ENCODE measurements at places on chromosomes 13 and 19.

- DNase-seq, result no peak
Measured at GRCh38 chr13:69458013-69458412, 649.6 kb upstream of the ATXN8OS start.

DNA sequence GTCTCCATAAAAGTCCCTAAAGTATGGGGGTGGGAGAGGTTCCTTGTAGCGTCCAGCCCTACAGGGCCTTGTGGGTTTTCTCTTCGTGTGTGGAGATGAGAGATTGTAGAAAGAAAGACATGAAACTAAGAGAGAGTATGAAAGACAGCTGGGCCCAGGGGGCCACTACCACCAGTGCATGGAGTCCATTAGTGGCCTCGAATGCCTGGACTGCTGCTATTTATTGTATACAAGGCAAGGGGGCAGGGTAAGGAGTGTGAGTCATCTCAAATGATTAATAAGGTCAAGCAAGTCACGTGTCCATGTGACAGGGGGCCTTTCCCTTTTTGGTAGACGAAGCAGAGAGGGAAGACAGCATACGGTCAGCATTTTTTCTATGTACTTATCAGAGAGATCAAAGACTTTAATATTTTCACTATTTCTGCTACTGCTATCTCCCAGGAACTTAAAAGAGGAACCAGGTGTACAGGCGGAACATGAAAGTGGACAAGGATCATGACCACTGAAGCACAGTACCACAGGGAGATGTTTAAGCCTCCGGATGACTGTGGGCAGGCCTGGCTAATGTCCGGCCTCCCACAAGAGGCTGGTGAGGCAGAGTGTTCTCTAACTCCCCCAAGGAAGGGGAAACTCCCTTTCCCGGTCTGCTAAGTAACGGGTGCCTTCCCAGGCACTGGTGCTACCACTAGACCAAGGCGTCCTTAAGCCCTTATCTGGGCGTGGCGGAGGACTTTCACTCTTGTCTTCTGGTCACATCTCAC, 25.5 kb downstream of the FGF21 start:
- DNase-seq, result no peak

- no peak for DNase-seq
Measured at GRCh38 chr13:50306156-50306555, 290.9 kb downstream of the KCNRG start.

DNA sequence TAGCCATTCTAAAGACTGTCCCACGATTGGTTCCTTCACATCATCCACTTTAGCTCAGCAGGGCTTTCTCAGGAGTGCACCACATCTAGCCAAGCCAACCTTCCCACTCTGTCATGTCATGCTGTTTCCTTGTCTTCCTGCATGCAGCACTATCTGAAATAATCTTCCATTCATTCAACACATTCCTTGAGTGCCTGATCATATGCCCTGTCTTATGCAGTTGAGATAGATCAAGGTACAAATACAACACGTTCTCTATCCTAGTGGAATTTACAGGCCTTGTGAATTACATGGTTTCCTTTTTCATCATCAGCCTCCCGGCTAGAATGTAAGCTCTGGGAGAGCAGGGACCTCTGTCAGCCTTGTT, 6.8 kb upstream of the MRPS31 start:
- no peak for DNase-seq

DNA sequence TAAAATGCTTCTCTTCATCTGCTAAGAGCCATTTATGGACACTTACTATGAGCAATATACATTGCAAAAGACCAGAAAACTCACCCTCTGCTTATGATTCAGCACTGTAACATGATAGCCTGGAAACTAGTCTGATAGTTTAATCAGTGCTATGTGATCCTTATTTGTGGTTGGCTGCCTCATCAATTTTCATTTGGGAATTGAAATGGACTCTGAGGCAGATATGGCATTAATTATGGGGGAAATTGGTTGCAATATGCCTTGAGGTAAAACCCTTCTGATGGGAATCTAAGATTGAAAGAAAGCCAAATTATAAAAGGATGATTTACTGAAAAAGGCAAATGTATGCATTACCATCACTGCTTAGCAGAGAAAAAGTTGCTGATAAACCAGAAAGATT, 33.5 kb downstream of the FAM216B start:
- DNase-seq, result no peak

- no peak for DNase-seq
Measured at GRCh38 chr13:48160606-48161278, 65.8 kb upstream of the MED4 start.

- DNase-seq, result no peak
Measured at GRCh38 chr13:64333888-64334287, 2896.2 kb downstream of the PCDH9 start.

- DNase-seq, result peak; percentile 62
Measured at GRCh38 chr13:99197117-99197651, 3.5 kb upstream of the UBAC2 start.

DNA sequence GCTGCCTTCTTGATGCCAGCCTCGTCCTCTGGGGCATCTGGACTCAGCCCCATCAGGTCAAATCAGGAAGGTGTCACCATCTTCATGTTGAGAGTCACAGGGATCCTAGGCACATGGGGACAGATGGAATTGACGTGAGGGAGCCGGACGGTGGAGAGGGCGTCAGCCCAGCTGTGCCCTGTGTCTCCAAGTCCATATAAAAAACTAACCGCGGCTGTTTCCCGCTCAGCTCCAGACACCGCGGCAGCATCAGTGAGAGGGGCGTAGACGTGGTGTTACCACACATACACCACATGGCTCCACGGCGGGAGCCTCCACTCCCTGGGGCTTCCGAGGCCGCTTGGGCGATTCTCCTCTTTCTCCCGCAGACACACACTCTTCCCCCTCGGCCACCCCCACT, 5.6 kb upstream of the PRR36 start:
- no peak for DNase-seq

GRCh38 chr13:95035311-95036109, 265.7 kb downstream of the ABCC4 start:
- DNase-seq, result no peak

DNA sequence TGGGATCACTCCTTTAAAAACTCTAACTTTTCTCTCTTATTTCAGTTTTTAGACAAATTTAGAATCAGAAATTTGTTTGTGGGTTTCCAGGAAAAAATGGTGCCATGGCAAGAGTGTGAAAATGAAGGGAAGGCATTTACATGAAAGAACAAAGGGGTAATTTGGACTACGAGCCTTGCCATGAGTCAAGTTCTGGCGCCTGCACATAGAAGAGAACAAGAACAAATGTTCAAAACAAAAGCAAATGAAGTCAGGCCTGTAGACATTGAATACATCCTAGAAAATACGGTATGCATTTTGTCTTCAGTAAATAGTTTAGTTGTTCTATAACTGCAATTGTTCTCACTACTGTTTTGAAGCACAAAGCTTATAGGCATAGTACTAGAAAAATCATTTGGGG, 1390.5 kb downstream of the EFNB2 start:
- no peak for DNase-seq

- peak; percentile 6 for DNase-seq
Measured at GRCh38 chr13:20160306-20161274, at the start of gene GJA3. Gene GJA3 (minus strand): TSS chr13:20161052. CDS start chr13:20143288, 17,764 bp downstream.

DNA sequence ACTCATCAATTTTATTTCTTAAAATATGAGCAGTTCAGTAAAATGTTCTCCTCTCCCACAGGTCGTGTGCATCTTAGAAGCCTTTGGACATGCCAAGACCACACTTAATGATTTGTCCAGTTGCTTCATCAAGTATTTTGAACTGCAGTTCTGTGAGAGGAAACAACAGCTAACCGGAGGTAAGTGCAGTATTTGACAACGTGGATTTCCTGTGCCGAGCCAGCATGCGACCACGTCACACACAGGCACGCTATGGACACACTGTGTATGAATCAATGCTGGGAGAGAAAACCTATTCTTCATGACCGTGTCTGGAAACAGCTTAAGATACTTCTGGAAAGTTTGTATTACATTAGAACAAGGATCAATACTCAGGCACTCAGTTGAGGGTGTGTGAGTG, 268.5 kb downstream of the MYO16 start:
- no peak for DNase-seq

- no peak for DNase-seq
Measured at GRCh38 chr19:53328967-53329366, 4.6 kb upstream of the ZNF845 start.

GRCh38 chr19:55488986-55489710, 912 bp downstream of the SSC5D start:
- no peak for DNase-seq

GRCh38 chr19:58166708-58167280, 16.1 kb upstream of the ZNF274 start:
- no peak for DNase-seq

- DNase-seq, result no peak
Measured at GRCh38 chr13:67275351-67275960, 45.3 kb upstream of the PCDH9 start.

- DNase-seq, result no peak
Measured at GRCh38 chr13:49528161-49528560, 32.4 kb downstream of the PHF11 start.

GRCh38 chr13:61531383-61532065, 115.9 kb upstream of the PCDH20 start:
- DNase-seq, result no peak

- DNase-seq, result no peak
Measured at GRCh38 chr13:71274923-71275608, 591.9 kb downstream of the DACH1 start.

DNA sequence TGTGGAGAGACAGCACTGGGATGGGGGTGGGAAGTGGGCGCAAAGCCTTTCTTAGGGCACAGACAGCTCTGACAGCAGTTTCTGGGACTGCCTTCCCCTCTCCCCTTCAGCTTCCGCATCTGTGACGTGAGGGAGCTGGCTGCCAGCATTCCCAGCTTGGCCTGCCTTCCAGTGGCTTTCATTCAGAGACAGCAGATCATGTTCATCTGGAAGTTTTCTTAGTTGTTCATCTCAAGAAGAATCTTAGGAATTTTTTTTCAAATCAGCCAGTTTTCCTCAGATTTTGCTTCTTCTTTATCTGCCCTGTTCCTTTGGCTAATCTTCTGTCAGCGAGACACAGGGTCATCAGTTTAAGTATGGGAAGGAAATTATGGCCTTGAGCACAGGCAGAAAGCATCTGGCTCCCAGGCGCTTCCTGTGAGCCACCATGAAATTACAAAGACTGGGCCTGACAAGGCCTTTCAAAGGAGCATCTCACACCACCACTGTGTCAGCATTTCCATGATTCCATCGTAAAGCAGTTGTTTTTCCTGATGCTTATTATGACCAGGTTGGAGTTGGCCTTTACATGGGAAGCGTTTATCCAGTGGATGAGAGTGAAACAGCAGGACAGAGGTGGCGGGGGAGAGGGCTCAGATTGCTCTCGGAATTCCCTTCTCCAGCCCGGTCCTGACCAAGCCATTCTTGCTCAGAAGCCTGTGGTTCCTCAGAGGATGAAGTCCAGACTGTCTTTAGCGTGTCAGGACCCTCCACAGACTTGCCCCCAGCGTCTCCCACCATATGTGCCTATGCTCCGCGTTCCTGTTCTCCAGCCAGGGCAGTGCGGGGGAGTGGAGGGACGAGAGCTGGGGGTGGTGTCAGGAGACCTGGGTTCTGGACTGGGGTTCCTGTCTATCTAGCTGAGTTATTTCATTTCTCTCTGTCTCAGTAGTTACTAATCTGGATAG, 43.6 kb downstream of the ARHGAP35 start:
- DNase-seq, result peak; percentile 37

DNA sequence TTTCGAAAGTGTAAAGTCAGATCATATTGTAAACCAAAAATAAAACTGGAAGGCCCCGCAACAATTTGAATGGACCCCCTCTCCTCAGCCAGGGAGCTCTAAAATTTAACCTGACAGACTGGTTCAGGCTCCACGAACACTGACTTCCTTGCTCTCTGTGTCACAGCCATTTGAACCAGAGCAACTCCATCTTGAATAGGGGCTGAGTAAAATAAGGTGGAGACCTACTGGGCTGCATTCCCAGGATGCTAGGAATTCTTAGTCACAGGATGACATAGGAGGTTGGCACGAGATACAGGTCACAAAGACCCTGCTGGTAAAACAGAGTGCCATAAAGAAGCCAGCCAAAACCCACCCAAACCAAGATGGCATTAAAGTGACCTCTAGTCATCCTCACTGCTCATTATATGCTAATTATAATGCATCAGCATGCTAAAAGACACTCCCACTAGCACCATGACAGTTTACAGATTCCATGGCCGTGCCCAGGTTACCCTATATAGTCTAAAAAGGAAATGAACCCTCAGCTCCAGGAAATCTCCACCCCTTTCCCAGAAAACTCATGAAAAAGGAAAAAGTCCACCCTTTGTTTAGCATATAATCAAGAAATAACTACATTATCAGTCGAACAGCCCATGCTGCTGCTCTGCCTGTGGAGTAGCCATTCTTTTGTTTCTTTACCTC, 43.1 kb downstream of the RFXAP start:
- DNase-seq, result no peak

GRCh38 chr19:55406826-55407549, 600 bp downstream of the UBE2S start:
- DNase-seq, result no peak

- DNase-seq, result peak; percentile 83
Measured at GRCh38 chr19:57583521-57584416, at the start of gene ZIK1. Gene ZIK1 (plus strand): TSS chr19:57584145. CDS start chr19:57584357, 212 bp downstream.

GRCh38 chr13:48994706-48995105, 19.0 kb downstream of the FNDC3A start:
- no peak for DNase-seq

- DNase-seq, result no peak
Measured at GRCh38 chr19:39704181-39705044, at the start of gene LGALS14. Gene LGALS14 (plus strand): TSS chr19:39704481. CDS start chr19:39704529, 48 bp downstream.

Data from SJSA1 (cell line).